Smooth muscle cell of the pulmonary artery (primary cell): ENCODE measurements at places on chromosomes 11 and 22. TPM values are rescaled to one million over a fixed set of nuclear protein-coding genes. Genes with fewer than 3 reads are reported as not detected.

APOL1 gene
- 68.4 and 93.8 TPM in 2 replicates for total RNA-seq

SLC22A9 gene
- total RNA-seq = not detected in 2 replicates

RASSF10 gene
- 0.23 TPM in 1 of 2 replicates, not detected in the other for total RNA-seq

AGBL2 gene
- 1.1 and 1.8 TPM in 2 replicates for total RNA-seq

ROBO4 gene
- 0.36 and 1.2 TPM in 2 replicates for total RNA-seq

NXPE2 gene
- 0.07 TPM in 2 replicates for total RNA-seq

OR51I1 gene
- not detected in 2 replicates for total RNA-seq

BCR gene
- total RNA-seq = 29.8 and 84.0 TPM in 2 replicates

NCR3LG1 gene
- 3.5 and 8.4 TPM in 2 replicates for total RNA-seq

RTN4R gene
- 0.52 and 0.76 TPM in 2 replicates for total RNA-seq

ZNF280A gene
- total RNA-seq = not detected in 2 replicates

CALCB gene
- total RNA-seq = not detected in 2 replicates

OR2AG2 gene
- total RNA-seq = 0.10 and 0.13 TPM in 2 replicates
